Caudate nucleus (tissue), 63 donors: ENCODE measurements at places on chromosomes 12 and 14.

- DNase-seq, result no peak
Observed at GRCh38 chr14:34749408-34749807, 35.0 kb upstream of the CFL2 start.

GRCh38 chr12:98421316-98421715 is 94.1 kb upstream of the TMPO start:
- no peak for DNase-seq

- DNase-seq, result no peak
Observed at GRCh38 chr12:15599266-15600037, 189.7 kb downstream of the EPS8 start.

- no peak for DNase-seq
Observed at GRCh38 chr12:95237315-95237714, 19.7 kb downstream of the VEZT start.

- no peak for DNase-seq
Observed at GRCh38 chr12:92027243-92027642, 118.4 kb downstream of the BTG1 start.

DNA sequence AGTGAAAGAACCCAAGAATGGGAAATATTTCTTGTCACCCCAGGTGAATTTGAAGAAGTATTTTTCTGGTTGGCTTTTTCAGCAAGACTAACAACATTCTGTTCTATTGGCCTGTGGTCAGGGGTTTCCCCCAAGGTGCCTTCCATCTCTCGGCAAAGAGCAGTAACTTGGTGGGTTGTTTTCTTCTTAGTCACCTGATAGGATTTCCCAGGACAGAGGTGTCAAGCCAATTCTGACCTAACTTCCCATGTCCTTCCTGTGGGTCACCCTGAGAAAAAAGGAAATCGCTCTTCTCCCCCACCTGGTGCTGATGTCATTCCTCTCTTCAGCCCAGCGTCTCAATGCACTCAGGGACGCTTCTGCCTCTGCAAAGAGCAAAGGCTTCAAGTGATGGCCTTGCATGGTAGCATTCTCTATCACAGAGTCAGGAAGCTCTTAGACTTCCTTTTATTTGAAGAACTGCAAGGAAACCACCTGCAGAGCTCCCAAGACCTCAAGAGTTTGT is 16.1 kb upstream of the IFNG start:
- DNase-seq, result no peak

- DNase-seq, result no peak
Observed at GRCh38 chr12:65464930-65465329, 186.4 kb downstream of the MSRB3 start.

DNA sequence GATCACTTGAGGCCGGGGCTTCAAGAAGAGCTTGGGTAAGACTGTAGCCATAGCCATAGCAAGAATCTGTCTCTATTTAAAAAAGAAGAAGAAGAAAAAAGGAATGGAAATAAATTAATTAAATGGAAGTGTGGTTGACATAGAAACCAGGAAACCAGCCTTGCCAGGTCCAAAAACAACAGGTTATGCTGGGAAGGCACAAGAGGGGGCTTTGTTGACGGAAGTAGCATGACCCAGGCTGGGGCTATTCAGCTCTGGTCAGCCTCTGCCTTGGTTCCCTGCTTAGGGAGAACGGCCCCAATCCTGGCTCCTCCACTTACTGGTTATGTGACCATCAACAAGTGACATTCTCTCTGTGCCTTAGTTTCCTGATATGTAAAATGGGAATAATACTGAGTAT is 14.4 kb upstream of the GPR68 start:
- DNase-seq, result no peak

GRCh38 chr14:20679907-20680306 is 4.5 kb upstream of the RNASE4 start:
- peak; percentile 23 for DNase-seq

- DNase-seq, result no peak
Observed at GRCh38 chr12:30782316-30783173, 27.8 kb upstream of the CAPRIN2 start.

- no peak for DNase-seq
Observed at GRCh38 chr12:131066207-131066885, 112.6 kb downstream of the ADGRD1 start.

DNA sequence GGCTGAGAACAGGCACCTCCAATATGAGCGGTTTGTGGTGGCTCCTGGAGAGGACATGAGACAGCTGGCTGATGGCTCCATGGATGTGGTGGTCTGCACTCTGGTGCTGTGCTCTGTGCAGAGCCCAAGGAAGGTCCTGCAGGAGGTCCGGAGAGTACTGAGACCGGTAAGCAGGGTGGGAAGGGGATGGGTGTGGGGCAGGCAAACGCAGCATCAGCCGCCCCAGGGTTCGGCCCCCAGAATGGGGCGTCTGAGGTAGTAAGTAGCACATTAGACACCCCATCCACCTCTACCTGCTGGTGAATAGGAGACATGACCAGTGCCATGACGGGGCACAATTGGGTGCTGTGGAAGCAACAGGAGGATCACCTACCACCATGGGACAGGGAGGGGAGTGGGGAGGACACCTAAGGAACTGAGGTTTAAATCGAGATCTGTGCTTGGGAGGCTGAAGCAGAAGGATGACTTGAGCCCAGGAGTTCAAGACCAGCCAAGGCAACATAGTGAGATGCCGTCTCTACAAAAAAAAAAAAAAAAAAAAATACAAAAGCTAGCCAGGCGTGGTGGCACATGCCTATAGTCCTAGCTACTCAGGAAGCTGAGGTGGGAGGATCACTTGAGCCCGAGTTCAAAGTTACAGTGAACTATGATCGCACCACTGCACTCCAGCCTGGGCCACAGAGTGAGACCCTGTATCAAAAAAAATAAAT is 25.5 kb downstream of the ITGA7 start:
- no peak for DNase-seq

GRCh38 chr12:80811957-80812708 is 95.4 kb downstream of the MYF5 start:
- no peak for DNase-seq

DNA sequence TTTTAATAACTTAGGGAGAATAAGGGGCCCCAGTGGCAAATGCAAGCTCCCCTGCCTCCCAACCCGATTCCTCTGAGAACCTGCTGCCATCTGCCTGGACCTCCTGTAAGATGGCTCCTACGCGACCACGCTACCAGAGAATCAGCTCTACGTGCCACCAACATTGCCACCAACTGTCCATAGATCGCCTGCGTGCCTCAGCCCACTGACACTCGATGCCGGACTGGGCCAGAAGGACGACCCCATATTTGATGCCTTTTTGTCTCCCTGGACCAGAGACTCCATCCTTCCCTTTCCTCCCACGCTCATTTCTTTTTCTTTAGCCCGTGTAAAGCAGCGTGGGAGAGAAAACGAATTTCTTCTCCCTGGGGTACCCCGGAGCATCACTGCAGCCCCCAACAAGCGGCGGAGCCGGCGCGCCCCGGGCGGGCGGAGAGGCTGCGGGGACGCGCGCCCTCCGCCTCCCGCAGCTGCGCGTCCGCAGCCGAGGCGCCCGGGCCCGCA is 565 bp upstream of the KLHL42 start:
- DNase-seq, result peak; percentile 56

- no peak for DNase-seq
Observed at GRCh38 chr14:94143711-94144110, 14.3 kb upstream of the IFI27L2 start.

DNA sequence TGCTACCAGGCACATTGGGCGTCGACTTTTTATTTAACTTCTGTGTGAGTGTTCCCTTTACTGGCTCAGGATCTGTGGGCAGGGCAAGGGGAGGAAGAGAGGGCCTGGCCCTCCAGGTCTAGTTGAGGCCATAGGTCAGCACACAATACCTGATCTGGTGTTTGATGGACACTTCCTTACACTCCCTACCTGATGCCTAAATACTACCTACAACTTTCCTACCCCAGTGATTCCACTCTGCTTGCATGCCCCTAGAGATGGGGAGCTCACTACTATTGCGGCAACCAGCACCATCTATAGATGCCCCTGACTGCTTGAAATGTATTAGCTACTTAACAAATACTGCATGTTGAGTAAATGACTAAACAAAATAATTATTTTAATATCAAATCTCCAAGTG is 20.8 kb upstream of the BEGAIN start:
- no peak for DNase-seq

- no peak for DNase-seq
Observed at GRCh38 chr14:65966188-65966587, 520.0 kb upstream of the CCDC196 start.

DNA sequence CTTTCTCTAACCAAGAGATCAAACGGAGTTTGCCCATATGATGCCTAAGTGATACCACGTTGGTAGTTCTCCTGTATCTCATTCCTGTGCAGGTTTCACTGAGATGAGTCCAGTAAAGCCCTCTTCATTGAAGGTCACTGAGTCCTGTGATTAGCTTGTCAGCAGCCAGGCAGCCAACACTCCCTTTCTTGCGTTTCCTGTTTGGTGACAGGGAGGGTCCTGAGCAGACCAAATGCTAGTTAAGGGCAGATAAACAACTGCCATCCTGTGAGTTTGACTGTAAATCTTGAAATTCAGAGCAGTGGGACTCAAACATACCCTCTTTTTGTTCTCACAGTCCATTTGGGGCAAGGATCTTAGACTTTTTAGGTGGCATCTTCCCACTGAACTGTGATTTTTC is 39.4 kb downstream of the ZNF641 start:
- DNase-seq, result no peak

DNA sequence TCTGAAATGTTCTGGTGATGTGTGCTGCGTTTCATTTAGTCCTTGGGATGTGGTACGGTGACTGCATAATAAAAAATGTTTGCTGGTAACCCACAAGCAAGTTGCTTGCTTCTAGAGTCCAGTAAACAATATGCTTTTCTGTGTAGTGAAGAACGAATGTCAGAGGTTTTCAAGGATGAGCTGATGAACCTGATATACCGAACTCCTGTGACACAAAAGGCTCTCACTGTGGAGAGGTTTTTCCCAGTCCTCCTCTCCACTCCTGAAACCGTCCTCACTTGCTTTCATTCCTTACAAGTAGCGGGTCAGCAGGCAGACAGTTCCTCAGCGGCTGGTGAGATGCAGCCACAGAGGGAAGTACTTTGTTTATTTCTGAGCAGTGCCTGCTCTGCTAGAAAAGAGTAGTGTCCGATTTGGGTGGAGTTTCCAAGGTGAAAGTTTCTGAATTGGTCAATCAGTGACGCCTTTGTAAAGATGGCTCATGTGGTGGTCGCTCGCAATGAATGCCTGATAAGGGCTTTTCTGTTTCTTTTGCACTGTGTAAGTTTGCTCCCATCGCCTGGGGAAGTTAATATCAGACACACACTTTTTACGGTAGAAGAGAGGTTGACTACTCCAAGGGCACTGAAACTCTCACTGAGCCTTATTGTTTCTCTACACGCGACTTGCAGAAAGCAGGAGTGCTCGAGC is 3.0 kb downstream of the ETV6 start:
- no peak for DNase-seq

GRCh38 chr14:59627011-59627520 is 50.5 kb upstream of the CCDC175 start:
- DNase-seq, result no peak

GRCh38 chr12:48739618-48740269 is 23.2 kb upstream of the CCNT1 start:
- no peak for DNase-seq

- no peak for DNase-seq
Observed at GRCh38 chr12:44677724-44678123, 198.4 kb downstream of the NELL2 start.

GRCh38 chr14:63951021-63951420 is 98.2 kb downstream of the SYNE2 start:
- DNase-seq, result no peak

- DNase-seq, result no peak
Observed at GRCh38 chr12:6069437-6070093, 54.9 kb downstream of the VWF start.

DNA sequence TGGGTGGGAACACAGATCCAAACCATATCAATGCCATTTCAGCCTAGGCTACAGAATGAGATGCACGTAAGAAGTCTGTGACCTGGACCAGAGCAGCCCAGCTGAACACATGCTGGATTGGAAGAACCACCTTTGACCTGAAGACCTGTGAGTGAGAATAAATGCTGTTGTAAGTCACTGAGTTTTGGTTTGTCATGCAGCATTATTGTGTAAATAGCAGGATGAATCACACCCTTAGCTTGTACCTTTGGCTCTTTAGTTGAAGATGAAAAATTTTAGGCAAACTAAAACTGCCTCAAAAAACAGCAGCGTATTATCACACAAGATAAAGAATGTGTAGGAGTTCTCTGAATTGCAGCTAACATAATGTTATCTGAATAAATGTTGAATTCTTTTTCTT is 199.4 kb upstream of the LRIG3 start:
- DNase-seq, result no peak

- no peak for DNase-seq
Observed at GRCh38 chr14:70002589-70003346, 123.6 kb downstream of the SMOC1 start.

GRCh38 chr14:72869407-72870329 is 24.2 kb downstream of the DPF3 start:
- no peak for DNase-seq

DNA sequence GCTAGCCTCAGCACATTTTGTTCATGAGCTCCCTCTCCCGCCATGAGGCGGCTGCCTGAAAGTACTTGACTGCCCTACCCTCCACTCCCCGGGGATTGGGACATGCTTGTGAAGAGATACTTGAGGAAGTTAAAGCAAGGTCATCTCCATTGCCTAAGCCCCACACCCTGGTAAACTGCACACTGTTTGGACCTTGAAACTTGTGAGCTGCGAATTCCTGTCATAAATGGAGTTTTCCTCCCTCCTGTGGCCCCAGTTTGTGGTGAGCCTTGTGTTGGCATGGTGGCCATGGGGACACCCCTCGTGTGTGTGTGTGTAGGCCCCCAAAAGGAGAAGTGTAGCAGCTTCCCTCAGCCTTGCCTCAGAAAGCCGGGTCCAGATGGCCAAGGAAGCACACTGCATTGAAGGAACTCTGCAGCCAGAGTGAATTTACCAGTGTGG is 395.5 kb downstream of the ZFP36L1 start:
- DNase-seq, result no peak

DNA sequence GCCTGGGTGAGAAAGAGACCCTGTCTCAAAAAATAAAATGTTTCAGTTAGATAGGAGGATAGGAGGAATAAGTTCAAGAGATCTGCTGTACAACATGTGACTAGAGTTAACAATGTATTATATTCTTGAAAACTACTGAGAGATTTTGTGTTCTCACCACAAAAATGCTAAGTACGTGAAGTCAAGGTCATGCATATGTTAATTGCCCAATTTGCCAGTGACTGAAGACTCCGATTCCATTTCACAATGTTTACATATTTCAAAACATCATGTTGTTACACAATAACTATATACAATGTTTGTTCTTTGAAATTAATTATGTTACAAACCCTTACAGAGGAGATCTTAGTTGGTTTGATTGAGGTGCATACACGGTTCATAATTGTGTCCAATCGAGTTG is 52.1 kb downstream of the SLC15A4 start:
- no peak for DNase-seq

DNA sequence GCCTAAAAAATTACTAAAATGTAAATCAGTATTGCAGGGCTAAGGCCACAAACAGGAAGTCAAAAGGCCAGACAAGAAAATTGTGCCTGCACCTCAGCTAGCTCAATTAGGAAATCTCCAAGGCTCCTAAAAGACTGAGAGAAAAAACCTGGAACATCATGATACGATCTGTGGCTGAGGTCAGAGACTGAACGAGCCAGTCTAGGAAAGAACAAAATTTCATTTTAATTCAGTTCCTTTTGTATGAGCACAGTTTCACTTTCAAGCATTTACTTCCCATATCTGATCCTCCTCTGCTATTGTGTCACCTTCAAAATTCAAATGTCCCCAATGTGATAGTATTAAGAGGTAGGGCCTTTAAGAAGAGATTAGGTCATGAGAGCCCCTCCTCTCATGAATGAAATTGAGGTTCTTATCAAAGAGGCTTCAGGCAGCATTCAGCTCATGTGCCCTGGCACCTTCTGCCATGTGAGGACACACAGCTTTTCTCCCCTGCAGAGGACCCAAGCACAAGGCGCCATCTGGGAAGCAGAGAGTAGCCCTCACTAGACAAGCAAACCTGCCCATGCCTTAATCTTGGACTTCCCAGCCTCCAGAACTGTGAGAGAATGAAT is 14.8 kb downstream of the PRKAB1 start:
- DNase-seq, result no peak
